M059J (cell line): ENCODE measurements at places on chromosomes 11 and 22.
A peak's percentile ranks its signal among the peaks of the same experiment; 100 is the strongest.

- DNase-seq = no peak
Measured at GRCh38 chr11:110428956-110429730, 605 bp upstream of the FDX1 start.

DNA sequence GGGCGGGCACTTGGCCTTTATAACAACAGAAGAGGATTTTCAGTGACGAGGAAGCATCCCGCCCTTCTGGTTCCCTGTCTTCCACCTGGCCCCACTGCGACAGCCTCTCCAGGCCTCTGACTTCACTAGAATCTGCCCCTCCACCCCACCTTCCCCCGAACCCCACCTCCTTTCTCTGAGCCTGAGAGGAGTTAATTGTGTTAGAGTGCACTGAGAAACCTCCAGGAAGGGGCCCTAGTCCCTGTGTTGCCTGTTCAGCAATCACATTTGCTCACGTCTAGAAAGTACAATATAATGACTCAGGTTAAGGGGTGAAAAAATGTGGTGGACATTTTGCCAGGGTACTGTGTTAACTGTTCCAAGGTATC lies 38.8 kb downstream of the PTPRJ start:
- DNase-seq = no peak

DNA sequence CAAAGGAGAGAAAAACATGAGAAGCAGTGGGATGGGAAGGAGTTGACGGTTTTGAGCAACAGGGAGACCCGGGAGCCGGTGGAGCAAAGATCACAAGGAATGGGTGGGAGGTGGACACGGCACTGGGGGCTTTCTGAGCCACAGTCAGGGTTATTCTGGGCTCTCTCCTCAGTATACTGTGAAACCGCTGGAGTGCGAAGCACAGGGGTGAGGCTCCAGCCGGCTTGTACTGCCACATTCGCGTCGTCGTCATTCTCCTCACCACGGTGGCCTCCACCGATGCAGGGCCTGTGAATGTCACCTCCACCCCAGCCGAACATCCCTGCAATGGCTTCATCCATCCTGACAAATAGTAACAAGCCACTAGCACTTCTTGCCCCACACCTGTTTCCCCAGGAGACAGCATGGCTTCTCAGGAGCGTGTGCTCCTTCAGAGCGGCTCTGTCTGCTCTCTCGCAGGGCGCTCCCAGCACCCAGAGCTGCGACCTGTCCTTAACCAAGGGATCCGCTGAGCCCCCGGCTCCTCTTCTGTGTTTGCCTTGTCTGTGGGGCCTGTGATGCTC lies 1165.3 kb downstream of the TBC1D22A start:
- no peak for DNase-seq

- DNase-seq = no peak
Measured at GRCh38 chr11:10857459-10857708, 469 bp downstream of the ZBED5 start.

DNA sequence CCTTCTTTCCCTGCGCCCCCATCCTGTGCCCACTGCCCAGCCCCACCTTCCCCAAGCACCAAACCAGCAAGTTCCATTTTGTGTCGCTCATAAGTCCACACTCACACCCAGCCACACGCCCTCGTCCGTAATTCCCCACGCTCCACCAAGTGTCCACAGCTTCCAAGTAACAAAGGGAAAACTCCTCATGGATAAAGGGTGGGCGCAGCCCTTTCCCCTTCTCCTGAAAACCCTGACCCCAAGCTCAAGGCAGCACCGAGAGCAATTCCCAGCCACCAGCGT lies 458 bp downstream of the FXYD6 start:
- DNase-seq = no peak

- no peak for DNase-seq
Measured at GRCh38 chr11:59380263-59381059, 21.8 kb downstream of the OR5AN1 start.

- peak; percentile 28 for DNase-seq
Measured at GRCh38 chr11:4539603-4540219, 5.3 kb upstream of the OR52M1 start.

- DNase-seq = no peak
Measured at GRCh38 chr11:1303126-1303821, 6.2 kb downstream of the TOLLIP start.

- peak; percentile 99 for DNase-seq
Measured at GRCh38 chr11:33723238-33723881, 12.9 kb downstream of the CD59 start.

DNA sequence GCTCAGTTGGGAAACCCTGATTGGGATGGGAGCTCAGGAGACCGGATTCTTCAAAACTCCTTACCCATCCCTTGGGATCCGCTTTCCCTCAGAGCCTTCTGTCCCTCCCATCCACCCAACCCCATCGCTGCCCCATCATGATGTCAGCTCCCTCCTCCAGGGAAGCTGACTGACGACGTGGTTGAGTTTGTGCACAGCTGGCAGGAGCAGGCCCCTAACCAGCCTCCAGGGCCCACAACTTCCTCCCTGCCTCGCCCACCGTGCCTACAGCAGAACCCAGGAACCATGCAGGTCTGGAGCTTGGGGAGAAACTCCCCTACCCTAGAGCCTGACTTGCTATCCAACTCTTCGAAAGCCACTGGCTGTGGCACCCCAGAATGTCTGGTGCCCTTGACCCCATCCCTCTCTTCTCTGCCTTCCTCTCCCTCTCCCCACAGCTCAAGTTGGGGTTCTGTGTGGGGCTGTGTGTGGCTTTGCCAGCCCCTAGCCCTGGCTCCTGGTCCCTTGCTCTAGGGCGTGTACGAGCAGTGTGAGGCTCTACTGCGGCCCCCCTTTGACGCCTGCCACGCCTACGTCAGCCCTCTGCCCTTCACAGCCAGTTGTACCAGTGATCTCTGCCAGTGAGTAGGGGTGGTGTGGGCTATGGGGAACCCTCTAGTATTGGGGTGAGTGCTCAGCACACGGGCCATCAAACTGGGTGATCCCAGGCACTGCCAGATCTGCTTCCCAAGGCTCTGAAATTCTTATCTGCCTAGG lies 11.1 kb downstream of the OTOG start:
- DNase-seq = no peak

- DNase-seq = no peak
Measured at GRCh38 chr11:120563703-120564572, 52.4 kb downstream of the GRIK4 start.

DNA sequence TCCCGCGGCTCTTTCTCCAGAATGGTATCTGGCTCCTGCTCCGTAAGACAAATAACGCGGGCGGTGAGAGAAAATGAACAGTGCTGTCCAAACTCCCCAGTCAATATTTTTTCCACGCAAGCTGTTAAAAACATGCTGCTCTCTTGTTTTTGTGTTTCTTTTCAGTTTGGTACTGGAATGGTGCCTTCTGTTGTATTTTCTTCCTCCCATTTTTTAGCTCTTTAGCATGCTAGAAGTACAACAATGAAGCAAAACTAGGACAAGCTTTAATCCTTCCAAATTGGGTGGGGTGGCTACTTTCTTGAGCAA lies 599 bp upstream of the PPP2R1B start:
- DNase-seq = no peak

- no peak for DNase-seq
Measured at GRCh38 chr22:24436553-24436952, 9.2 kb downstream of the ADORA2A start.

GRCh38 chr11:14073849-14074476 lies 111.4 kb downstream of the SPON1 start:
- DNase-seq = no peak

GRCh38 chr11:119051440-119052162 lies 5.4 kb downstream of the HYOU1 start:
- DNase-seq = no peak

GRCh38 chr11:22244986-22245592 lies 52.2 kb downstream of the ANO5 start:
- DNase-seq = peak; percentile 21

GRCh38 chr22:37419969-37420685 lies 7.2 kb downstream of the ELFN2 start:
- peak; percentile 45 for DNase-seq

DNA sequence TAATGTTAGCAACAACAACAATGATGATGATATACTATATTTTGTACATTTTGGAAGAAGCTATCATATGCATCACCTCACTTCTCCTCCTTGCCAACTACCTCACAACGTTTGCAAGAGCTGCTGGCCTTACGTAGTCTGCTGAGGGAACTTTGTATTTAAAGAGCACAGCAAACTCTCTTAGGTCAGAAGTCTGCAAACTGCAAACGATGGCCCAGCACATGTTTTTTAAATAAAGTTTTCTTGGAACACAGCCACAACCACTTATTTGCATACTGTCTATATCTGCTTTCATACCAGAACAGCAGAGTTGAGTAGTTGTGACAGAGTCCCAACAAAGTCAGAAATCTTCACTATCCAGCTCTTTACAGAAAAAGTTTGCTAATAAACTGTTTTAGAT lies 261.7 kb downstream of the TENM4 start:
- no peak for DNase-seq

- no peak for DNase-seq
Measured at GRCh38 chr11:111303461-111303860, 5.1 kb downstream of the POU2AF3 start.

DNA sequence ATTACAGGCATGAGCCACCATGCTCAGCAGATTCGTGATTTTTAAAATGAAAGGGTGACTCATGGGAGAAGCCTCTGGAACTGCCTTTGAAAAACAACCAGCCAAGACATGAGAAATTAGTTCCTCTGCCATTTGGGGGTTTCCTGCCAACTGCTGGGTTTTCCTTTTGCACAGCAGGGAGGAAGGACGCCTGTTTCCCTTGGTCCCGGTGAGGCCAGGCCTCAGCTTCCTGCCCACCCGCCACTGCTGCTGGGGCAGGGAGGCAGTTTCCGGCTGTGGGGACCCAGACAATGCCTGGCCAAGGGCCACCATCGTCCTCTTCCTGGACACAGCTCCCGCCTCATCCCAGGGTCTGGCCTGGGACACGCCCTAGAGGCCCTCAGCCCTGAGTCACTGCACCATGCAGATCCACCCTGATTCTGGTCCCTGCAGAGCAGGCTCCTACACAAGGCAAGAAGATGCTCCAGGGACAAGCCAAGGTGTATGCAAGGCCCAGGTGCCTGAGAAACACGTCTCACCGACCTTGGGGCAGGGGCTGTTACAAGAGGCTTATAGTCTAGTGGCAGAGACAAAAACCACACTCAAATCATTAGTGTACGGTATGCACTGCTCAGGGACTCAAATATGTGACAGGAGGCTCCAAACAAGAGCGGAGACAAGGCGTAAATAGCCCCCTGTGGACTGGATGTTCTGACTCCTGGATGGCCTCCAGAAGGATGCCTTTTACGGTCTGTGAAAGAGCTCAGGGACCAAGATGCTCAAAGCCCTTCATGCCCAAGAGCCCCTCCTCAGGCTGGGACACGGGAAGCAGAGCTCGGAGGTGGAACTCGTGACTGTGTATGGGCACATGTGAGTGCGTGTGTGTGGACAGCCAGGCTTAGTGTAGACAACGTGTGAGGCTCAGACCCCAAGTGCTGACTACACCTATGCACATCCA lies 10.0 kb downstream of the PPM1F start:
- DNase-seq = peak; percentile 83

DNA sequence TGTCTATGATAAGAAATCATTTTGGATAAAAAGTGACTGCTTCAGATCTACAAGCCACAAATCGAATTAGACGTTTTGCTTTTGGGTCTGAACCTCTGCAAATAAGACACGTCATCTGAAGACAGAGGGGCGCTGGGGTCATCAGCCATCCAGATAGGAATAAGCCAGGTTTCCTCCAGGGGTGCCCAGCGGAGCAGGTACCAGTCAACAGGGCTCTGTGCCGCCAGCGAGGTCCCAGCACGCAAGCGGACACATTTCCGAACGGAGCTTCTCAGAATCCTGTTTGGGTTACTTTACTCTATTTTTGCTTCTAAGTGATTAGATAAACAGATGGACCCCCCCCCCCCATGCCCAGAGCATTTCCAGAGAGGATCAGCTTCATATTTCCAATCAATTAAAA lies 873.8 kb downstream of the BRD1 start:
- no peak for DNase-seq

DNA sequence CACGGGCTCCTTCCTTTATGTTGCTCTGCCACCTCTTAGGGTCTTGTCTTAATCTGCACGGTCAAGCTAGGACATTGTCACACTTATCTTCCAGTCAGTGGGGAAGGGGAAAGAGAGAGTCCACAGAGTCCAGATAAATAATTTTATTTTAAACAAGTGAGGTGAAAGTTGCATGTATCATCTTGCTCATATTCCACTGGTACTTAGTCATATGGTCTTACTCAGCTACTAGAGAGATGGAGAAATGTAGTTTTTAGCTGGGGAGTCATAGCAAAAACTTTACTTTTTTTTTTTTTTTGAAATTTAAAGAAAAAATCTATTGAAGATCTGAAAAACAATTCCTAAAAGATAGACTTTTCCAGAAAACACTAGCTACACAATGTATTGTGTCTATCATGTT lies 29.0 kb downstream of the PDE3B start:
- DNase-seq = no peak

DNA sequence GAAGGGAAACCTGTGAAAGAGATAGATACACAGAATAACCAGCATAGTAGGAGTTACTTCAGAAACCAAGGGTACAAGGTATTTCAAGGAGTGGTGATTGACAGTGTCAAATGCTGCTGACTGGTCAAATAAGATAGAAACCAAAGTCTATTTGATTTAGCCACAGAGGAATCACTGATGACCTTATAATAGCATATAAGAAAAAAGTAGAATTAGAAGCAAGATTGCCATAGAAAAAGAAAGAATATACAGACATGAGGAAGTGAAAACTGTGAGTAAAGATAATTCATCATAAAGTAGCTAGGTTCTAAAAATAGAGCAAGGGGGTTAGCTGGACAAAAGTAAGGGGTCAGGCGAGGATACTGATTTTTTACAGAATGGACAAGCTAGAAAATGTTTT lies 14.2 kb downstream of the ZBTB44 start:
- no peak for DNase-seq

GRCh38 chr11:64624883-64625481 lies 34.0 kb downstream of the SLC22A12 start:
- DNase-seq = no peak

GRCh38 chr11:62410972-62411371 lies 7.9 kb upstream of the SCGB1A1 start:
- no peak for DNase-seq

GRCh38 chr22:44407987-44408828 lies 89.8 kb downstream of the RTL6 start:
- DNase-seq = no peak

DNA sequence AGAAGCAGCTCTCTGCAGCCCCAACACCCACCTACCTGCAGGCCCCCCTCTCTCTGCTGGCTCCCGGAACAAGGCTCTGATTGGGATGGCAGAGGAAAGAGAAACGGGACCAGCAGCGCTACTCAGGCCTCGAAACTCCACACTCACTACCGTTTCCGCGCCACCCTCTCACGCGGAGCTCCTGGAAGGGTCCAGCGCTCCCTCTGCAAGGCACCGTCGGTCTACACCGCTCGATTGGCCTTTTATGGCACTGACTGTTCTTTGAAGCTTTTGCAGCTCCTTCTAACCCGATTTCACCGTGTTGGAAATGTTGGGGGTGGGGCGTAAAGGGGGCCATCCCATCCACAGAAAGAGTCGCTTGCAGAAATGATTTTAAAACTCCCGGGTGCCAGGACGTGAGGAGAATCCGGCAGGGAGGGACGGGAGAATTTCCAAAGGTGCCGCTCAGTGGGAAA lies 323 bp upstream of the PANX1 start:
- no peak for DNase-seq

GRCh38 chr22:19801340-19802000 lies 40.9 kb downstream of the TBX1 start:
- no peak for DNase-seq
